ENCODE measurements at places on chromosomes 13 and 19.
A peak's percentile ranks its signal among the peaks of the same experiment; 100 is the strongest.

- DNase-seq, result peak; percentile 66
These were observed 39.9 kb upstream of the CCNE1 start for GRCh38 chr19:29771708-29772414.

DNA sequence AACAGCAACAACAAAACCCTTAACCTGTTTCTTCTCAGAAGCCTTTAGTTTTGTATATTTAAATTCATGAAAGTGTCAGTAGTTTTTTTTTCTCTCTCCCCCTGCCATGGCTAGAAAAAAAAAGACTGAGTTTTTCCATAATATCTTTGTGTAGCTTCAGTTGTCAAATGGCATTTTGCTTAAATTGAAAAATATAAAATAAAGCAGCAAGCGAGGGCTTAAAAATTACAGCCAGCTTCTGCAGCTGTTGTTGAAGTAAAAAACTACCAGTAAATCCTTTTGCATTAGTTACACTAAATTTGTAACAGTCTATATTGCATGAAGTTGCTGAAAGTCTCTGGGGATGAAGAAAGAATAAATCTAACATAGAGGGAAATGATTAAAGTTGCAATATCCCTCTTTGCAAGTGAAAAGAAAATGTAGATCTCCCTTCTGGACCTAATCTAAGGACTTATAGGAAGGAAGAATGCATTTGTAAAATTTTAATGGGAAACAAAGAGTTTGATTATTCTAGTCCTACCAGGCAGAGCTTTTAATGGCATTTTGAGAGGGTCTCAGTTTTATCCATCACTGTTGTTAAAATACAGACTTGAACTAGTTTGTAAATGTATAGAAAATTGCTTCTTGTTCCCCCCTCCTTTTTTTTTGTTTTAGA is 215.7 kb downstream of the ATP8A2 start:
- no peak for DNase-seq

GRCh38 chr13:110677731-110678545 is 28.0 kb downstream of the CARS2 start:
- no peak for DNase-seq

DNA sequence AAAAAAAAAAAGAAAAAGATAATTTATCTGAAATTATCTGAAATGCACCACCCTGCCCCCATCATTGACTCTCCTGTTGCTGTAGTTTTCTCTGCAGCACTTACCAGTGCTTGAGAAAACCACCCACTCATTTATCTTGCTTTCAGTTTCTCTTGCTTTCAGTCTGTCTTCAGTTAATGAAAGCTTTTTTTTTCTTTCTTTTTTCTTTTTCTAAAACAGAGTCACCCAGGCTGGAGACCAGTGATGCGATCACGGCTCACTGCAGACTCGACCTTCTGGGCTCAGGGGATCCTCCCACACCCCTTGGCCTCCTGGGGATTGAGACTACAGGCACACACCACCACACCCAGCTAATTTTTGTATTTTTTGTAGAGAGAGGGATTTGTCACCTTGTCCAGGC is 4.3 kb upstream of the ACP5 start:
- no peak for DNase-seq

GRCh38 chr19:28619816-28620429 is 593.0 kb downstream of the UQCRFS1 start:
- no peak for DNase-seq

GRCh38 chr19:35713904-35714495 is 3.8 kb upstream of the KMT2B start:
- no peak for DNase-seq

All from right lobe of liver (tissue), 6 donors.